Urinary bladder (tissue), 4 donors: ENCODE measurements at places on chromosomes 5 and 9.

GRCh38 chr5:76874088-76874581 is 24.3 kb downstream of the S100Z start:
- DNase-seq = no peak

- no peak for DNase-seq
Observed at GRCh38 chr5:131366428-131366827, 102.6 kb downstream of the CDC42SE2 start.

DNA sequence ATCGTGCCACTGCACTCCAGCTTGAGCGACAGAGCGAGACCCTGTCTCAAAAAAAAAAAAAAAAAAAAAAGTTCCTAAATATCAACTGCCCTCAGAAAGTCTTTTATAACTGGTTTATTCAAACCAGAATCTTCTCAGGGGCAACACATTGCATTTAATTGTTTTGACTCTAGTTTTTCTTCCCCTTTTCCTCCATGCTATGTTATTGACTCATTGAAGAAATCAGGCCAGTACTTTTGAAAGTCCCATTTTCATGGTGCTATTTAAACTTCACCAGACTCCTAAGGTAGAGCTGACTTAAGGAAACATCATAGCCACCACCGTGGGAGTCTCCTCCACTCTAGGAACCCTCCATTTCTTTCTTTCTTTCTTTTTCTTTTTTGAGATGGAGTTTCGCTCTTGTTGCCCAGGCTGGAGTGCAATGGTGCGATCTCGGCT is 83.1 kb upstream of the IL6ST start:
- DNase-seq = no peak

GRCh38 chr5:163887854-163888253 is 382.4 kb downstream of the MAT2B start:
- no peak for DNase-seq

GRCh38 chr9:132141344-132141947 is 20.4 kb upstream of the NTNG2 start:
- no peak for DNase-seq

- peak; percentile 11 for DNase-seq
Observed at GRCh38 chr9:115362640-115363039, 244.7 kb upstream of the TNC start.

- DNase-seq = no peak
Observed at GRCh38 chr9:121815084-121815483, 163.7 kb downstream of the DAB2IP start.

DNA sequence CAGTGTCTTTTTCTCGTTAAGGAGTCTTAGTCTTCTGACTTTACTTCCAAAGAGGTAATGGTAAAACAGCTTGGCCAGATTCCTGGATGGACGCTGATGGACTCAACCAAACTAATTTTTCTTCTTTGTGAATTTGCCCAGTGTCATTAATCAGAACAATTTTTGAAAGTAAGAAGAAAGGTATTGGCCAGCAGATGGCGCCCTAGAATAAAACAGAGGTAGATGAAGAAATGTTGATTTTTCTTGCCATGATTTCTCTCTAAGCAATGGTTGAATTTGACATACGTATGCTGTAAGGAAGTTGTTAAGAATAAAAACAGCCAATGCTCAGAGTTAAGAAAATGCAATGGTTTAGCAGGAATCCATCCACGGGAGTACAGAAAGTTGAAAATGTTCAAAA is 500.0 kb downstream of the DIRAS2 start:
- peak; percentile 17 for DNase-seq

DNA sequence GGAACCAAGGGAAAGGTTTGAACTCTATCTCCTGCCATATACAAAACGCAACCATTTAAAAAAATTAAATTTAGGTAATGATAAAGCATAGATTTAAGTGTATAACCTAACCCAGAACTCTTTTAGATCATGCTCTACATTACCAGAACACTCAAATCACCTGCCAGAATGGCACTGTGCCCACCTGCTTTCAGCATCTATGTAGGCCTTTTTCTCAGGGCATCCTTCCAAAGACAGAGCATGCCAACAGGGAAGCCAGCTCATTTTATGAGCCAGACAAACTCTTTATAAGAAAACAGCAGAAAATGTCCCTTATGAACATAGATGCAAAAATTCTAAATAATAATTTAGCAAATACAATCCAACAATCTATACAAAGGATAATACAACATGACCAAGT is 47.9 kb upstream of the SMAD5 start:
- no peak for DNase-seq

GRCh38 chr5:74693191-74693590 is 8.2 kb downstream of the HEXB start:
- DNase-seq = no peak
